ENCODE measurements at places on chromosomes 2 and 18. TPM values are rescaled to one million over a fixed set of nuclear protein-coding genes. Genes with fewer than 3 reads are reported as not detected.

DNA sequence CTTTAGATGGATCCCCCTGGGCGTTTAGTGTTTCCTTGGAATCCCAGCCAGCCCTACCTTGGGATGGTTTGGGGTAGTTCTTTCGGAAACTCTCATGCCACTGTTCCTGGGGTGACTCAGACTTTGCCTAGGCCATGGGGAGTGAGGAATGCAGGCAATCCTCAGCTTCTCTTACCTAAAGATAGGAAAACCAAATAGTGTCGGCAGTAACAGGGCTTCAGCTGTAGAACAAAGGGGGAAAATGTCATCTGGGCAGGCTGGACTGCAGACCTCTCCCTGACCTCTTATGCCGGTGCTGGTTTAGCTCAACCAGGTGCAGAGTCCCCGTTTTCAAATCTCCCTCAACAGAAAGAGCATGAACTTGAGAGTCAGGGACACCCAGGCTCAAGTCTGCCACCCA is 252.1 kb downstream of the TSN start:
- DNase-seq = no peak

The TBC1D8 gene
- total RNA-seq = 52.3 TPM

The EFHD1 gene
- total RNA-seq = 1.9 TPM

GRCh38 chr2:69833752-69834151 is 4.3 kb downstream of the GMCL1 start:
- no peak for DNase-seq

- DNase-seq = no peak
Observed at GRCh38 chr2:171847627-171848026, 46.4 kb downstream of the SLC25A12 start.

The RTP5 gene
- not detected for total RNA-seq

The NEU4 gene
- total RNA-seq = 0.29 TPM

The MYOM1 gene
- total RNA-seq = 0.15 TPM

GRCh38 chr18:3916082-3916481 is 466.1 kb downstream of the TGIF1 start:
- no peak for DNase-seq

GRCh38 chr2:234732404-234733092 is 219.3 kb upstream of the SH3BP4 start:
- no peak for DNase-seq

The LRP1B gene
- not detected for total RNA-seq

The SRD5A2 gene
- not detected for total RNA-seq

GRCh38 chr2:241066893-241067341 is 35.2 kb downstream of the MTERF4 start:
- no peak for DNase-seq

- DNase-seq = no peak
Observed at GRCh38 chr2:74379851-74380789, at the start of gene DCTN1. TSS of gene DCTN1 (minus strand) at chr2:74380311. CDS start at chr2:74380037, 274 bp downstream.

DNA sequence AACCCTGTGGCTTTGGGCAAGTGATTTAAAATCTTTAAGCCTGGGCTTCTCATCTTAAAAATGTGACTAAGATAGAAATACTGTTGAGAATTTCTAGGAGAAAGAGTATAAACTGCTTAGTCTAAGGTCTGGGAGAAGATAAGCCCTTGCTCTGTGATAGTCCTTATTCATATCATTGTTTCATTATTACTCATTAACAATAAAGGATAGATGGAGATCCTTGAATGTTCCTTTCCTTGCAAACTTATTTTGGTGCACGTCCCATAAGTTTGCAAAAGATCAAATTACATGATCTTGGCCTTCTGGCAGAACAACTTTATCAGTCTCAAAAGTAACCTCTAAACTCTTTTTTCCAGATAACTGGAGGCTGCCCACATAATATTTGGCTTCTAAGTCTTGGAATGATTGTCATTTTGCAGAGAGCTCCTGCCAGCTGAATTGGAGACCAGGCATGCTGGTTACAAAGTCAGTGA is 138.3 kb downstream of the FAM124B start:
- DNase-seq = no peak

The KYNU gene
- under 0.01 TPM for total RNA-seq

DNA sequence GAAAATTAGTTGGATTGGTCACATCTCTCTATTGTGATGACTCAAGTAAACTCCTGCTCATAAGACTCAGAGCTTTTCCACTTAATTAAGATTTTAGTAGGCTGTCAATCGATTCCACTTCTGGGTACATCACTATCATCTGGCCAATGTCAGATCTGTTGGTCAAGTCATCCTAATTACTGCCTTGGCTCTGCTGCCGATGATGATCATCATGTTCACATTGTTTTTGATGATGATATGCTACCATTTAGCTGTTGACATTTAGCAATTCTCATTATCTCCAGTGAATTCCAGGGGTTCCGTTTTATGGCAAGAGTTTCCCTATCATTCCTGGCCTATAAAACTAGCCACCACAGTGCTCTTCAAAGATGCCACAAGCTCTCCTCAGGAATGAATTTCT is 253.4 kb downstream of the IKZF2 start:
- DNase-seq = no peak

The AAMP gene
- 97.7 TPM for total RNA-seq

GRCh38 chr2:74741629-74742028 is 87.6 kb downstream of the SEMA4F start:
- DNase-seq = no peak

DNA sequence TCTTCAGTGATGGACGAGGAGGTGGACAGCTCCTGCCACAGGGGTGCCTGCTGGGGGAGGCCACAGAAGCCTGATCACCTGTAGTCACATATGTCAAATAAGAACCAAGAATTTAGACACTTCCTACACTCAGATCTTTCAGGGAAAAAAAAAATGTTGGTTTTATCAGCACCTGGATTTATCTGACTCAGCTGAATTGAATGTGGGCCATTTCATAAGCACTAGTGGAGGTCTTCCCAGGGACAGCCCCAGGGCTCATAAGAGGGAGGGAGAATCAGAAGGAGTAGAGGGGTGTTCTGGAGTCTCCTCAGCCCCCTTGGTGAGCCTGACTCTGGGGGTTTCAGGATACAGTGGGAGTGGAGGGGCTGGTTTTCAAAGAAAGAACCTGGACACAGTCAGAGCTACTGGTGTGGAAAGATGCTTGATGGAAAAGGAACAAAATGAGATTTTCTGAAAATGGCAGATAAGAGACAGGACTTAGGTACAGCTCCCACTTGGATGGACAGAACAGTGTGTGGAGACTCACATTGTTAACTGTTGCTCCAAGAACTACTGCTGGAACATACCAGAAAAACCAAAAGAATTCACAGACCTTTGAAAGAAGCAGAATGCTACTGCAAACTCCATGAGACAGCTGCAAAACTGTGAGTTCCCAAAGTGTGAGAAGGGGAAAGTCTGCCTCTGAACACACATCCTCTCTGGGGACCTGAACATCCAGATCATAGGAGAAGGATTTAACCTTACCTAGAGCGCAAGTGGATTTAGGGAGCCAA is 45.4 kb downstream of the LCT start:
- DNase-seq = no peak

DNA sequence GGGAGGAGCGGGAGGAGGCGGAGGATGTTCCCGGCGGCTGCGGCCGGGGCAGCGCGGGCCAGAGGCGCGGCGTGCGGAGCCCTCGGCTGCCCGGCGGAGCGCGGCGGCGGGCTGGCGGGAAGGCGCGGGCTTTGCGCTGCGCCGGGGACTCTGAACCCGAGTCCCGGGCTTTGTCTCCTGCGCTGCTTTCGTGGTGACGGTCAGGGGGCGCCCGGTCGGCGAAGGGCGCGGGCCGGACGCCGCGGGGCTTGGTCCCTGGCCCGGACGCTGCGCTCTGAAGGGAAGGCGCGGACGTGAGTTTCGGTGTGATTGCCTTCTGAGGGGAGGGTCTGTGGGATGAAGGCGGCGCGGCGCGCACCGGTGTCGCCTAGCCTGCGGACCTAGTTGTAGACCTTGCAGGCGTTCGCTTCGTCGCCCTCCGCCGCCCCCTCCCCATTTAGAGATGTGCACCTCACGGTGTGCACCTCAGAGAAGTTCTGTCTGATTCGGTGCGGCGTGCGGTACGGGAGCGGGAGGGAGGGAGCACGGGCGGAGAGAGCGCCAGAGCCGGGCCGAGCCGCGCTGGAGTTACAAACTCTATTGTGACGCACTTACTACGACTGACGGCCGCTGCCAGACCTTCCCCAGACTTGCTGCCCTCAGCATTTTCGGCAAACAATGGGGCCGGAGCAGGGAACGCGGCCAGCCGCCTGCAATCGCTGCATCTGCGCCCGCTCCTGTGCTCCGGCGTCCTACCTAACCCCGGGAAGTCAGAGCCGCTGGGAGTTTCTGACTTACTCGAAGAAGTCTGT is 2.1 kb downstream of the BCL2L11 start:
- no peak for DNase-seq

The OSR1 gene
- total RNA-seq = 1.3 TPM

- DNase-seq = peak; percentile 33
Observed at GRCh38 chr2:21070341-21071257, 26.7 kb upstream of the APOB start.

- no peak for DNase-seq
Observed at GRCh38 chr2:63064197-63064596, 13.6 kb downstream of the OTX1 start.

DNA sequence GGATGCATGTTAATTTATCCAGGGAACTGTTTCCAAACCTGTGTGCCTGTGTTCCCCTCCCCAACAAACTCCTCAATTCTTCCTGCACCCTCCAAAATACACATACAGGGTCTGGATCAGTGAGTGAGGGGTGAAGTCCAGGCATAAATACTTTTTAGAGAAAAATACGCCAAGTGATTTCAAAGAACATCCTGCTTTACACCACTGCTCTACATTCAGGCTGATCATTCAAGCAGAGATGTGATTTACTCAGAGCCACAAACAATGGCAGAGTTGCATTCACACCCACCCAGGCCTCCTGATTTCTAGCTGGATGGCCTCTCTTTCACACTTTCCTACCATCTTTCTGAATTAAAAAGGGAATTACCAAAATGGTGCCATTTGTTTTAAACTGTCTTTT is 289.5 kb upstream of the SLC14A2 start:
- DNase-seq = no peak

DNA sequence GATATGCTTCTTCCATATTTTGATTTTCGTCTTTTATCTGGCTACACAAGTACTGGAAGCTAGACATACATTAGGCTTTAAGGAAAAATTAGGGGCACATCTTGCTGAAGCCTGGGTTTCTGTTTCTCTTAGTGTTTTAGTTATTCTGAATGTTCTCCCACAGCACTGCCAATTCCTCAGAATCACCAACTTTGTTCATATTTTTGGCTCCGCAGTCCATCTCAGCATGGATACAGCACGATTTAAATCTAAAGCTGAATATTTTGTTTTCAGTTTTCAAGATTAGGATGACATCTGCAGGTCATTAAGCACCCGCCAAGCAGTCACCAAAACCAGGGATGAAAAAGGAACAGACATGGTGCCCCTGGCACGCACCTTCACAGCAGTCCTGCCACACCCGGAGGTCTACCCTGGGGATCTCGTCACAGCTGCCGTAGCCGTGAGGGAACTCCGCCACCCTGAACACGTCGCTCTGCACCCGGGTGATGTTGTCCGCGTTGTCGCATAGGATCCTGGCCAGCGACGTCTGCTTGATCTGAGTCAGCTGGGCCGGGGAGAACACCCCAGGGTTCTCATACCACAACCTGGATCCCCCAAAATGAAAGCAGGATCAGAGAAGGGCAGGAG is 101.2 kb downstream of the PXDN start:
- DNase-seq = no peak

The IRS1 gene
- total RNA-seq = 4.0 TPM

GRCh38 chr2:95354925-95355324 is 47.6 kb upstream of the FAHD2A start:
- DNase-seq = no peak

The UCN gene
- total RNA-seq = 1.4 TPM

GRCh38 chr18:48554610-48555400 is 16.0 kb downstream of the CTIF start:
- DNase-seq = no peak

The CFAP221 gene
- total RNA-seq = 1.1 TPM

The MOGAT1 gene
- total RNA-seq = not detected

- DNase-seq = no peak
Observed at GRCh38 chr2:166031054-166031453, 77.5 kb upstream of the TTC21B start.

DNA sequence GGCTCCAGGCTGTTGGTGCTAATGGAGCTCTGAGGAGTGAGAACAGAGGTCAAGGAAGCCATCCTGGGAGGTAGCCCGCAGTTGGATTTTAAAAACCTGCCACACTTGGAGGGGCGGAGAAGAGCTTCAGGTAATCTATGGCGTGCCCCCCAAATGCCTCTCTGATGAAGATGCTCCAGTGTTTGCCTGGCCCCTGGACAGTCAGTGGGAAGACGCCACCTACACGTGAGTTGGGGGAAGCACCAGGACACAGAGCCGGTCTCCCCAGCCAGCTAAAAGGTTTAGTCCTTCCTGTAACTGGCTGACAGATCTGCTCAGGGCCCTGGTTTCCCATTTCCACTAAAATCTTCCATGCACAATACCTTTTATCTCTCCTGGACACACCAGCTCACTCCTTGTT is 225.0 kb downstream of the TTC32 start:
- no peak for DNase-seq

DNA sequence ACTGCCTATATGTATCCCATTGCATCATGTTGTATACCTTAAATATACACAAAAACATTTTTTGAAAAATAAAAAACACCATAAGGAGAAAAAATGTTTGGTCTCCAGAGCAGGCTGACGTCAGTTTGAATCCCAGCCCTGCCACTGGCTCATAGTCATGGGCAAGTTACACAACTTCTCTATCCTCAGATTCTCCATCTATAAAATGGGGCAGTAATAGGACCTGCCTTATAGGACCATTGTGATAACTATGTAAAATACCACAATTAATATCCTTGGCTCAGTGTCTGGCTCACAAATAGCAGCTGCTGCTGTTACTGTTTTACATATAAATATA is 135.6 kb downstream of the SMAD7 start:
- no peak for DNase-seq

The DNAH6 gene
- not detected for total RNA-seq

Data from glomerular endothelial cell (primary cell).